ENCODE measurements at places on chromosomes 12 and 14.

DNA sequence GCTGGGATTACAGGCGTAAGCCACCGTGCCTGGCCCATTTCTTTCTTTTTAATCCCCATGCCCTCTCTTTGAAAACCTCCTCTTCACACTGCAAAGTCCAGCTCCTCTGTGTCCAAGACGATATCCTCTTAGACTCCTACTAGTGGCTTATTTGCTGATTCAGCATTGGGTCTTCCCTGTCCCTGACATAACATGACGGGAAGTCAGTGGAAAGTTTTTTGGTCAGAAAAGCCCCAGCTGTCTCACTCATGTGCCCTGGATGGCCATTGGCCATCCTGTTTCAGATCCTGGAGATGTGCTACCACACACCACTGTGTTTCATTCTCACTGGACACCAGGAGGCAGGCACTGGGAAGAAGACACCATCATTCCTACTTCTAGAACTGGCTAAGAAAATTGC, 102.6 kb upstream of the MED13L start:
- DNase-seq = no peak

DNA sequence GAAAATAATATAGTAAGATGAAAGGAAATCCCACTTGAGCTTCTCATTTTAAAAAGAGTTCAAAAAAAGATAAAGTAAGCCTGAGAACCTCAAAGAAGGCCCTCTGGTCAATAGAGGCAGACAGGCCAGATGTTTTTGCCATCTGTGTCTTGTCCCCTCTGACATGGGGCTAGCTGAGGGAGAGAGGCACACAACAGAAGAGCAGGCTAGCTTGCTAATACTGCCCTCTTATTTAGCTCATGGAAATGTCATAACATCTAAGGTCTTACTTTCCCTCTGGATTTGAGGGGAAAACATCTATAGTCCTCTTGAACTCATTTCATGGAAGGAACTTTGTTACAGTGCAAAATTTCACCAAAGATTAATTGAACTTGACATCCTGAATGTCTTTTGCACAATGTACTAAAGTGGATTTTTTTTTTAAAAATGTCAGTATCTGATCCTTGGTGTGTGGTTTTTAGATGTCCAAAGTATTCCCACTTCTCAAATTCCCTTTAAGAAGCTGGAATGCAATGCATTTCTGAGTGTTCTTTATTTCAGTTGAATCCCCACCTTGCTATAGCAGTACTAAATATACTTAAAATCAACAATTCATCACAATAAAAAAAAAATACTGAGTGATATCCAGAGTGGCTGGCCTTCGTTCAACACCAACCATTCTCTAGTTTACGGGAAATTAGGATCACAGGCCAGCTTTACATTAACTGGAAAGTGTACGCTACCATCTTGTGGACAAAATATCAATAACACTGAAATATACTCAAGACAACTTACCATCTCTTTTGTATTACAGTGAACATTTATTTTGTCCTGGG, 176.7 kb downstream of the PAH start:
- peak; percentile 30 for DNase-seq

DNA sequence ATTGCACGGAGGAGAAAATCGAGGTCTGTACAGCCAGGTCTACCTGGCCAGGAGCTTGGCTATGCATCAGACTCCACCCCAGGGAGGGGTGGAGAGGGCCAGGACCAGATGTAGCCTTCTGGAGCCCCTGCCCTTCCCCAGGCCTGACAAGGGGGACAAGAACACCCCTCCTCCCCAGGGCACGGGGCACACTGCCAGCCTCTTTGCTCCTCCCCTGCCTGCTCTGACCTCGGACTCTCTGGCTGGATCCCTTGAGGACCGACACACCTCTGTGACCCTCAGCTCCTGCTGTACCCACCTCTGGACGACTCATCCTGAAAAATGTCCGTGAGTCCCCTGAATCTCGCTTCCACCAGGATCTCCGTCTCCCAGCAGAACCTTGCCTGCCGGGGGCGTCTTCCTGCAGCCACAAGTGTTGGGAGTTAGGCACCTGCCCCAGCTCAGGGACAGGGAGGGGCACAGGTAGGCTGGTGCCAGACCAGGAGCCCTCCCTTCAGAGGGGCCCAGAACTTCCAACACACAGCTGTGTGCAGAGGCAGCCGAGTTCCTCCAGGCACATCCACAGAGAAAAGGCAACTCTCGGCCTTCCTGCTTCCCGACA, 21.8 kb downstream of the AHNAK2 start:
- DNase-seq = no peak

- DNase-seq = no peak
Measured at GRCh38 chr14:71382315-71382714, 475.1 kb downstream of the PCNX1 start.

- no peak for DNase-seq
Measured at GRCh38 chr12:65152012-65152411, 17.4 kb upstream of the LEMD3 start.

Measured in right kidney (tissue), 9 donors.